Muscle of leg (tissue), 16 donors: ENCODE measurements at places on chromosomes 13 and 19. TPM values are rescaled to one million over a fixed set of nuclear protein-coding genes. Genes with fewer than 3 reads are reported as not detected.

NHLRC3 gene
- polyA plus RNA-seq: 26.4 TPM

PCDH9 gene
- polyA plus RNA-seq: 2.6 TPM

VSTM2B gene
- polyA plus RNA-seq: 0.17 TPM

CCNA1 gene
- 0.93 TPM for polyA plus RNA-seq

ZNF345 gene
- 4.3 TPM for polyA plus RNA-seq

MATK gene
- polyA plus RNA-seq: 1.1 TPM
